SK-MEL-5 (cell line): ENCODE measurements at places on chromosomes 12 and 14. TPM values are rescaled to one million over a fixed set of nuclear protein-coding genes. Genes with fewer than 3 reads are reported as not detected.

DNA sequence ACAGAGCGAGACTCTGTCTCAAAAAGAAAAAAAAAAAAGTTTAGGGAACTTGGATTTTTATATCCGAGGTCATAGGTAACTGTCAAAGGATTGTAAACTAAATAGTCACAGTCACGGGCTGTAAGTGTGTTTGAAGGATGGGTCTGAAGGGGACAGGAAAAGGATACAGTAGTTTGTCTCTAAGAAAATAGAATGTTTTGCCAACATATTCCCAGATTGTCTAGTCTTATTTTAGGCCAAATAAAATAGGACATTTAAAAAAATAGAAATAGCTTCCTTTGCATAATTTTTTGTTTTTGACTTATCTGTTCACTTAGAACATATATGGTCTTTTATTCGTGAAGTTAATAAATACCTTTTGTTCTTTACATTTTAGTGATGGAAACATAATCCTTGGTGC, 24.2 kb upstream of the REP15 start:
- DNase-seq = no peak

DLST gene
- 42.7 and 51.6 TPM in 2 replicates for total RNA-seq

DNA sequence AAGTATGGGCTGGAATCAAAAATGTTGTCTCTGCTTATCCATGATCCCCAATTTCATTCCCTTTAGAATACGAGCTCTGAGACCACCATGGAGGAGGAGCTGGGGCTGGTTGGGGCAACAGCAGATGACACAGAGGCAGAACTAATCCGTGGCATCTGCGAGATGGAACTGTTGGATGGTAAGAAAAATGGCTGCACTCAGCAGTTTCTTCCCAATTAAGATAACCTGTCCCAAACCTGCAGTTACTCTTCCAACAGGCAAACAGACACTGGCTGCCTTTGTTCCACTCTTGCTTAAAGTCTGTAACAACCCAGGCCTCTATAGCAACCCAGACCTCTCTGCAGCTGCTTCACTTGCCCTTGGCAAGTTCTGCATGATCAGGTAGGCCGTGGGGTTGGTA, 6.6 kb upstream of the GAPDH start:
- no peak for DNase-seq

HELB gene
- total RNA-seq = 3.9 and 4.5 TPM in 2 replicates

MIP gene
- total RNA-seq = not detected in 2 replicates

DNA sequence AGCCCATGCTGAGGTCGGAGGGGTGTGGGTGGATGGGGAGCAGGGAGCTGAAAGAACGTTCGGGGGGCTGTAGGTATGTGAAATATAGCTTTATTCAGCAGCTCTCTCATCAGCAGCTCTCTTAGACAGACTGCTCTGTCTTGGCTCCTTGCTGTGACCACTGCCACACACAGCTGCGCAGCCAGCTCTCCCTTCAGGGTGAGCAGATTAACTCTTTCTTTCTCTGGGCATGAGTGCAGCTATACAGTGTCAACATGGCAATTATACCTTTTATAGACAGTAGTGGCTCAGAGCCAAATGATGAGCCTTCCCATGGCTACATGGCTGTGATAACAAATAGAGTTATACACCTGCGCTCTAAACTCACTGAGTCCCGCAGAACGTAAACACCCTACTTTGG, 137.7 kb upstream of the NEDD1 start:
- DNase-seq = no peak

- DNase-seq = no peak
Observed at GRCh38 chr12:4567073-4567881, 5.3 kb downstream of the DYRK4 start.

DNA sequence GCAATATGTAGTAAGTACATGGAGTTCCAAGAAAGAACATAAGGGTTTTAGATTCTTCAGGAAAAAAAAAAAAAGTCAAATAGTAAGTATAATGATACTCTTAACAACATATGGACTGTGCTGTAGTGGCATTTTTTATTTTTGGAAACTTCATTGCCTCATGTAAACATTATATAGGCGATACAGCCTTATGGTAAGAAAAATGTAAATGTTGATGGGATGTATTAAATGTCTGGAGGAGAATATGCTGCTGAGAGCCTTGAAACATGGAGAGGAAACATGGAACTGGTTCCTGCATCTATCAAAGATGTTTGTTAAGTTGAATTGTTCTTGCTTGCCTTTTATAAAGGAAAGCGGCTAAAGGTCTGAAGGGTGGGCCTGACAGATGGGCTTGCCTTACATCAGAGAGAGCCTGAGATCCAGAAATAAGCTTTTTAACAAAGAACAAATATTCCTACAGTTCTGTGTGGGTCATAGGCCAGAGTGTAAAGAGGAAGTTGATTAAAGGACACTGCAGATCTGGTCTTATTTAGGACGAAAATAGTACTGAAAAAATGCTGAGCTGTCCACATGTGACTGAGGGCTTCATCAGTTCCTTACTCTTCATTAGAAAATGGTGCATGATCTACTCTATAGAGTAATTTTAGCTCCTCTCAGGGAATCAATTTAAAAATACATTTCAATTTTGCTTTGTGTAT, 448.1 kb upstream of the DCN start:
- DNase-seq = no peak

DNA sequence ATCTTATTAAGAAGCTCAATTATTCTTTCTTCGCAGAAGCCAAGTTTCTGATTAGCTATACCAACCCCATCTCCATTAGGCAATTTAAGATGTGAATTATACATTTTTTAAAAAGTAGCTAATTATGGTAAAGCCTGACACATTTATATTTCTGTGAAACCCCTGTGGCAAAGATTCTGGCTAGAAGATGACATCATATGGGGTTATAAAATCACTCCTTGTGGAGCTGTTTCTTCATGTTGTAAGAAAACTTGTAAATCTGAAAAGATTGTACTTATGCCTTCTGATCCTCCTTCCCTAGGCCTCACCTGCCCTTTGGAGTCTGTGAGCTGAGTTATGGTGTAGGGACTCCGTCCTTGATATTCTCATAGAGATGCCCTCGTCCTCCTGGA, 78.1 kb downstream of the CHST11 start:
- no peak for DNase-seq

GRCh38 chr12:84874125-84874824, 38.3 kb downstream of the SLC6A15 start:
- peak; percentile 82 for DNase-seq

DNA sequence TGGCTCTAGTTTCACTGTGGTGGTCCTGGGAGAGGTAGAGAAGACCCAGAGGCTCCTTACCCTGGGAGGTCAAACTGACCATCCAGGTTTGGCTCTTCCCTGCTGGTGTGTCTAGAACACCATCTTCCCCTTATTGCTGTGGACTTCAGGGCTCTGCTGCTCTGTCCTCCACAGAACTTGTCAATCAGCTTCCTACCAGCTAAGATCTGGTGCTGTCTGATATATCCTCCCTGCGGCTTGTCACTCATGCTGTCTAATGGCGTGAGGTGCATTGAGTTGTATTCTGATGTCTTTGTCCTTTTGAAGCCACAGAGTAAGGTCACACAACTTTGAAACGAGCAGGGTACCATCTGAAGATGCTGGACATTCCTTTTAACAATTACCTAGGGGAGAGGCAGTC, 7.2 kb upstream of the C1RL start:
- DNase-seq = no peak

LYZ gene
- 0.37 and 0.88 TPM in 2 replicates for total RNA-seq

DNA sequence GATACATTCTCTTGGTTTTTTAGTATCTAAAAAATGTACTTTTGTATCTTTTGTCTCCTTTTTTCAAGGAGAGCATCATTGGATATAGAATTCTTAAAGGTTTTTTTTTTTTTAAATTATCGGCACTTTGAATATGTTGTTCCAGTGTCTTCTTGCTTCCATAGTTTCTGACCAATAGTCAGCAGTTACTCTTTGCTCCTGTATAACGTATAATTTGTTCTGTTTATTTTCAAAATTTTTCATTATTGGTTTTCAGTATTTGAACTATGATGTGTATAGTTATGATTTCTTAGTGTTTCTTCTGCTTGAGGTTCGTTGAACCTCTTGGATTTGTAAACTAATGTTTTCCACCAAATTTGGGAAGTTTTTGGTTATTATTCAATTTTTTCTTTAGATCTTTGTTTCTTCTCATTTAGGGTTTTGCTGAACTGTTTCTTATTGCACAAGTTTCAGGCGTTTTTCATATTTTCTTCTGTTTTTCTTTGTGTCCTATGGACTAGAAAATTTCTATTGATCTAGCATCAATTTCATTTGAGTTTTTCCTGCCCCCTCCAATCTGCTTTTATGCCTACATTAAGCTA, 93.9 kb downstream of the PLBD1 start:
- DNase-seq = peak; percentile 47

TRIM9 gene
- 7.7 and 8.7 TPM in 2 replicates for total RNA-seq

DNA sequence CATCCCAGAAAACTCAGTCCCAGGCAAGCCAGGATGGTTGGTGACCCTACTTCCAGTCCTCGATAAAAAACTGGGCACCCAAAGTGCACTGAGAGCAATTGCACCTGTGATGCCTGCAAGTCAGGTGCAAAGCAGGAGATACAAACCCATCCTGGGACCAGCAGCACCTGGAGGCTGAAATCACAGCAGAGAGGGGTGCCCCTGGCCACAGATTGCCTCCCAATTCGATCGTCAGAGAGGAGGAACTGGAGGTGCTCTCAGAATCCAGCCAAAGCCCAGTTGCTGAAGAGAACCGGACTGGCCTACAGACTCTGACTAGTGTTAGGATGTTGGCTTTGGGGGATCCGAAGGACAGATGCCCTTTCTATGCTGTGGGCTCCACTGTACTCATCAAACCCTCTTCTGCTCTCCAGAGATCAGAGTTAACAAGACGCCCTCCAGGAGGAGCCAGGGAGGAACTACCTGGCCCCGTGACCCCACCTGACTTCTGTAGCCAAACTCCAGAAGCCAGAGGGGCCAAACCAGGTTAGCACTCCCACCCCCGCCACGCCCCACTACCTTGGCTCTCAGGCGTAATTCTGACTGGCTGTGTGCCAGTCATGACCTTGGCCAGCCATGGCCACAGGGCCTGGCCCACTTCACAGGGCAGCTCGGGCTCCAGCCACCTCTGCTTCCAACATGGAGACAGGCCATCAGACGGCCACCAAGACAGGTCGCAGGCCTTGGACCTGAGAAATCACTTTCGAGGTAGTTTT, 284.5 kb upstream of the RTL1 start:
- DNase-seq = no peak

DNA sequence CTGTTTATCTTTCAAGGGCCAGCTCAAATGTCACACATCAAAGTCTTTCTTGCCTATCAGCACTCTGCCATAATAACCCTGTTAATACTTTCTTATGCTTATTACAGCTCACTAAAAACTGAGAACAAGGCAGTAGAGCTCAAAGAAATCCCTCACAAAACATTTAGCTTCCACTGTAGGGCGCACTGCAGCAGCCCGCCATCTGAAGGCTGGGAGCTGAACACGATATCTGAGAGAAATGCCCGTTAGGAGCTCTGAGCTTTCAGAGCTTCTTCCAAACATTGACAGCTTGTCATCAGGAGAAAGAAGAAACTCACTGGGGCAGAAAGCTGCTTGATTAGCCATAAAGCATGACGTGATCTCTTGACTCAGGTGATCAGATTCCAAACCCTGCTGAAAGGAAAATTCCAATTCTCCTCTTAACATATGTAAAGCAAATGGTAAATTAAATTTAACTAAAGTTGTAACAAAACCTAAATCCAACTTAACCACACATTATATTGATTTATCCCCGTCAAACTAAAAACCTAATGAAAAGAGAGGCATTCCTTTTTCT, 175.7 kb downstream of the C12orf50 start:
- peak; percentile 61 for DNase-seq

GRCh38 chr12:112169966-112170365, 44.6 kb downstream of the TRAFD1 start:
- no peak for DNase-seq

DNA sequence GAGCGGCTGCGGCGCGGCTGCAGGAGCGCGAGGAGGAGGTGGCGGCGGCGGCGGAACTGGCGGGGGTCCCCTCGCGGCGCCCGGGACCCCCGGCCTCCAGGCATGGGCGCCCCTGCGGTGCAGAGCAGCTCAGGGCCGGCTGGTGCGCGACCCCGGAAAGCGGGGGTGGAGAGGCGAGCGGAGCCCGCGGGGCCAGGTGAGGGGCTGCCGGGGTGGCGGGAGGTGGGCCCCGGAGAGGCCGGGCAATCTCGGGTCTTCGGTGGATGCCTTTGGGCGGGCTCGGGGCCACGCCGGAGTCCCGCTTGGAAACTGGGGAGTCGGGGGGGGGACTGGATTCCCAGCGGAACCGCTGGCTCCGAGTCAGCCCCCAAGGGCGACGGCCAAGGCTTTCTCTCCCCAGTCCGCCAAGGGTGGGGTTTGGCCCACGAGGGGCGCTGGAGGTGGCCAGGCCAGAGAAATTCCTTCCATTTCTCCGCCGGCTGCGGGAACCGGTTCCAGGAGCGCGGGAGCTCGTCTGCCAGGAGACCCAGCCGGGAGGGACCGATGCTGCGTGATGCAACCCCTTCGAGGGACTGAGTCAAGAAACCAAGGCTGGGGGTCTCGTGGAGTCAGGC, 13.9 kb upstream of the NR4A1 start:
- no peak for DNase-seq

SLC2A3 gene
- total RNA-seq = 73.6 and 86.9 TPM in 2 replicates

LDHB gene
- total RNA-seq = 1,885 and 2,159 TPM in 2 replicates

GRCh38 chr12:76264611-76265012, 83.6 kb downstream of the BBS10 start:
- no peak for DNase-seq

MIS18BP1 gene
- 18.9 and 19.0 TPM in 2 replicates for total RNA-seq

RASSF9 gene
- 0.11 and 0.16 TPM in 2 replicates for total RNA-seq

DNA sequence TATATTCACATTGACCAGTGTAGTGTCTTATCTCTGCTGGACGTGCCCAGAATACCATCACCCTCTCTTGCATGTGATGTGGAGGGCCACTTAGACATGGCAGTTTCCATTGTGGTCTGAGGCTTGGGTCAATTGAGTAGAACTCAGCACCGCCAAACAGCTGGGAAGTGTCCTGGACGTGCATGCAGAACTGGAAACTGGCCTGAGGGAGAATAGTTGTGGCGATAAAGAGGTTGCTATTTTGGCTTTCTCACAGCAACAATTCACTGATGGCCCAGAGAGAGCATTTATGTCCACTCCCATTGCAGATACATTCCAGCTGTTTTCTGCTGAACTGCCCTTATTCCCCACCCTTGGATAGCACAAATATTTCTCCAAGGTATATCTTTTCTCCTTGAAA, 210.1 kb upstream of the DAAM1 start:
- DNase-seq = no peak

DNA sequence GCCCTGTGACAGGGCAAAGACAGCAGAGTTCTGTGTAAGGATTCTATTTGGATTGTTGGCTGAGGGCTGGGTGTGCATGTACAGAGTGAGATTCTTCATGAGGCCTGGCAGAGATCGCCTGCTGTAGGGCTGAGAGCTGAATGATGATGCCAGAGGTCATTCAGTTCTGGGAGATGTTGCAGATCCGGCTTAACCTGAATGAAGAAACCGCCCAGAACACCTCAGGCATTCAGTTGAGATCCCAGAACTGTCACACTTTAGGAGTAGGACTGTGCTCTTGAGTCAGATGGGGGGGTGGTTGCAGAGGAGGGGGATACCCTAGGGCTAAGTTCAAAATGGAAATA, 5.8 kb upstream of the EVL start:
- no peak for DNase-seq

TSHR gene
- not detected in 2 replicates for total RNA-seq
